Right hindlimb (tissue), 1 donor: ENCODE measurements at places on chromosomes 6 and 20.

DNA sequence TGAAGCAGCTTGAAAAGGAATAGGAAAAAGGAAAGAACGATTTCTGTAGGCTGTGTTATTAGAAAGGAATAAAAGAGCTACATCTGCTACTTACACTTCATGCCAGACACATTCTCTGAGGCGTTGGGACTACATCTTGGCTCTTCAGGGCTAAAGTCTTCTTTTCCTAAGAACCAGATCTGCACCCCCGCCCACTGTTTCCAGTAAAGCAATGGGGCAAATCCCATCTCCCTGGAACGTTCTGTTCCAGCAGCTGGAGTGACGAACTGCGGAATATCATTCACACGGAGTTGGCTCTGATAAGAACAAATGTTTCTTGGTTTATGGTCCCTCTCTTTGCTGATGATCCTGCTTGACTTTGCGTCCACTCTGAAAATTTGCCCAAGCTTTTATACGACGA, 26.9 kb downstream of the FAM50B start:
- no peak for DNase-seq

- DNase-seq = no peak
Measured at GRCh38 chr6:105474234-105474633, 71.4 kb upstream of the PREP start.

GRCh38 chr20:62355516-62355877, 11.6 kb downstream of the LAMA5 start:
- peak; percentile 36 for DNase-seq

DNA sequence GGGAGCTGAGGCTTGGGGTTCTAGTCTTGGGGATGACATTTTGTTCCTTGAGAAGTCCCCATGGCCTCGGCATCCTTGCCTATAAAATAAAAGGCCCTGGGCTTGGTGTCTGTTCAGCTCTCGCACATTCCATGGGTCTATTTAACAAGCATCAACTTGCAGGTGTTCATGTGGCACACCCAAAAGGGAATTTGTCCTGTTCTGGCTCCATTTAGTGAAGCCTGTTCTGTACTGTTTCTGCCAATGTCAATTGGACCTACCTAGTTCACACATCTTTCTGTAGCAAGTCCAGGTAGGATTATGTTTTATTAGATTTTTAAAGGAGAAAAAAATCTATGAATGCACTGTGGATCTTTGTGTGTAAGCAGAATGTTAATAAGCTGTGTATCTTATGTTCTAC, 262.0 kb downstream of the HIVEP2 start:
- DNase-seq = no peak

GRCh38 chr6:130872250-130873095, 45.3 kb downstream of the SMLR1 start:
- DNase-seq = peak; percentile 68

DNA sequence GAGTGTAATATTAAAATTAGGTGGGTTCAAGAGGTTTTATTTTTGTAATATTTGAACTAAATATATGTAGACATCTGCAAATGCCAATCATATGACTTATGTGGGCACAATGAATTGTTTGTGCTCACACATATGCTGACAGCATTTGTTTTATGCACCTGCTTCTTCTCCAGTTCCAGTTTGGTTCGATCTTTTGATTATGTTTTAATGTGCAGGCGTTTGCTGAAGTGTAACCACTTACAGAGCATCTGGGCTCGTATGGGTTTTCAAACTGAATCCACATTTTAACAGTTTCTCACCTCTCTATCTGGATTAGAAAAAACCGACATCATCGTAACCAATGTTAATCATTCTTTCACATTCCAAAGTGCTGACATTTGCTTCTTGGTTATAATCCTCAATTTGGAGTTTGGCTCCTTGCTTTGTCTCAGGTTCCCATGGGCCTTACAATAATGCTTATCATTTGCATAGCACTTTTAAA, 129.1 kb upstream of the SPACA1 start:
- DNase-seq = no peak

- DNase-seq = no peak
Measured at GRCh38 chr6:144178323-144178722, 28.0 kb downstream of the STX11 start.

DNA sequence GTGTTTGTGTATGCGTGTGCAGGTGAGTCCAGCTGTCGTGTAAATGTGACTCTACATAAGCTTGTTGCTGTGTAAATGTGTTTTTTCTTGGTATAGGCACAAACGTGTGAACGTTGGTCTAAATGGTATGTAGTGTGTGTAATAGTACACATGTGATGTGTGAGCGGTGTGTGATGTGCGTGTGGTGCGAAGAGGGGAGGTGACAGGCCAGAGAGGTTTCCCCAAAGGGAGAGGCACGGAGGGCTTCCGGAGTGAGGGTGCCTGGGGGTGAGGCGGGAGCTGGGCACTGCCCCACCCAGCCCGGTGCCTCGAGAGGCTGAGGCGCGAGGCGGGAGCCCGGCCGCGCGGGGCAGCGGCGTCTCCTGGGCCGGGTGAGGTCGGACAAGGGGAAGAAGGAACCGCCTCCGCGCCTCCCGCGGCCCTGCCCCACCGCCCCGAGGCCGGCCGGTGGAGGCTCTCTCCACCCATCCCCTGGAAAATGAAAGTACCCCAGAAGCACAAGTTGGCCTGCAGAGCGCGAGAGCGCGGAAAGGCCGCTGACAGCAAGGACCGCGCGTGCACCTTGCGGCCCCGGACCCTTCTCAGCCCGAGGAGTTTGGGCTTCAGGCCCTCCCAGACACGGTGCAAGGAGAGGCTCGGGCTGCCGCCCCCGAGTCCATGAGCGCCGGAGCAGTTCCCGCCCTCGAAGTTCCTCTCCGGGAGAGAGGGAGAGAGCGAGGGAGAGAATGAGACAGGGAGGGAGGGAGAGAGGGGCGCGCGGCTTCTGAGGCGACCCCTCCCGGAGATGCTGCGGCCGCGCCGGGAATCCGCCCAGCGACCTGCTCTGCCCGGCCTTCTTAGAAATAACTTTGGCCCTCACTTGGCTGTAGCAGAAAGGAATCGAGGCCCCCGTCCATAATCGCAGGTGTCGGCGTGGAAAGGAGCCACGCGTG, 43.2 kb upstream of the OSTM1 start:
- DNase-seq = no peak

- no peak for DNase-seq
Measured at GRCh38 chr6:14804001-14804784, 441.7 kb upstream of the JARID2 start.

- DNase-seq = no peak
Measured at GRCh38 chr6:136474241-136474640, 76.0 kb downstream of the MAP7 start.
